ENCODE measurements at places on chromosomes 1 and 21.

GRCh38 chr1:84892705-84893618, at the start of gene LPAR3:
LPAR3 (minus strand) TSS chr1:84893206; CDS start chr1:84866120, 27,086 bp downstream.
- DNase-seq = peak; percentile 19

GRCh38 chr1:205262731-205263171, 35.0 kb downstream of the TMCC2 start:
- DNase-seq = no peak

GRCh38 chr1:230208619-230209261, 141.7 kb downstream of the GALNT2 start:
- DNase-seq = peak; percentile 27

GRCh38 chr21:15241997-15242736, 177.4 kb upstream of the NRIP1 start:
- no peak for DNase-seq

GRCh38 chr1:74699331-74699730, 25.7 kb upstream of the ERICH3 start:
- no peak for DNase-seq

GRCh38 chr1:115090540-115090939, 1.2 kb upstream of the TSPAN2 start:
- DNase-seq = no peak

- no peak for DNase-seq
These were observed 24.3 kb upstream of the TMEM39B start for GRCh38 chr1:32048440-32048839.

GRCh38 chr1:91070298-91070697, 48.5 kb upstream of the ZNF644 start:
- DNase-seq = no peak

- DNase-seq = no peak
These were observed 11.9 kb upstream of the TARDBP start for GRCh38 chr1:11000526-11000925.

DNA sequence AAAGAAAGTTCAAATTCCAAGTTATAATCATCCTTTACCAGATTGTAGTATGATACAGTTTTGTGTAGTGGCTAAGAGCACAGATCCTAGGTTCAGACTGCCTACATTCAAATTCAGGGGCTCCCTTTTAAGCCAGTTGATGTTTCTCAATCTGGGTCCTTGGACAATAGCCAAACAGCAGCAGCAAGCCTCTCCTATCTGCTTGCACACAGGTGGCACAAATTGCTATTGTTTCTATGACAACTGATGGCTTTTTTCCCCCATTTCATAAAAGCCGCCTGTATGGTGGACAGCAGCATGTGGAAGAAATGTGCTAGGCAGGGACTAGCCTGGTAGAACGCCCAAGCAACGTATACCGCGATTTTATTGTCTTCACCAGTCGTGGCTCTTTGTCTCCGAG, 76.5 kb downstream of the S1PR1 start:
- no peak for DNase-seq

DNA sequence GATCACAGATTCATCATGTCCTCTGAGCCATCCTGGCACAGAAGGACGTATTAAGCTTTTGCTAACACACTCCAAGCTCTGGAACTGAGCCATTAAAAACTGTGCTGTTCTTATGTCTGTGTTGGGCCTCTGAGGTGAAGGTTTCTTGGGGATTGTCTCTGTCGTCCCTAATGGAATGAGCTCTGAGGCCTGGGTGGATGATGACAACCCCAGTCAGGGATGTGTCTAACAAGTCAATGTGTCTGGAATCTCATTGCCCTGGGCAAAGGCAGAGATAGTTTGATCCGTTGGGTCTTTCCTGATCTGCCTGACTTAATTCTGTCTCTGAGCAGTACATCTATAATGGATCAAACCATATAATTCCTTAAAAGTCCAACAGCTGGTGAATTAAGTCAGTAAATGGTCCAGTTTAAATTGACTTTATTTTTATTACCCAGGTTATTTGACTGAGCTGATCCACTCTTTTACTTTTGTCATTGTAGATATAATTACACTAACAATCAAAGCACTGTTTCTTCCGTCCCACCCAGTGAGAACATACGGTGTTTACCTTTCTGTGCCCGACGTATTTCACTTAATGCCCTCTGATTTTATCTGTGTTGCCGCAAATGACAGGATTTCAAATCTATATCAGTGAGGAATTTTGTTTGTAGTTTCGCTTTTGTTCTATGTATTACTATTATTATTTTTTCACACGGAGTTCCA, 38.8 kb upstream of the OR2B11 start:
- DNase-seq = no peak

GRCh38 chr1:113940365-113941244, 11.5 kb downstream of the HIPK1 start:
- DNase-seq = no peak

- DNase-seq = no peak
These were observed 91.6 kb upstream of the TTC39A start for GRCh38 chr1:51421964-51422363.

- no peak for DNase-seq
These were observed 1.0 kb downstream of the ZBTB17 start for GRCh38 chr1:15974855-15975254.

DNA sequence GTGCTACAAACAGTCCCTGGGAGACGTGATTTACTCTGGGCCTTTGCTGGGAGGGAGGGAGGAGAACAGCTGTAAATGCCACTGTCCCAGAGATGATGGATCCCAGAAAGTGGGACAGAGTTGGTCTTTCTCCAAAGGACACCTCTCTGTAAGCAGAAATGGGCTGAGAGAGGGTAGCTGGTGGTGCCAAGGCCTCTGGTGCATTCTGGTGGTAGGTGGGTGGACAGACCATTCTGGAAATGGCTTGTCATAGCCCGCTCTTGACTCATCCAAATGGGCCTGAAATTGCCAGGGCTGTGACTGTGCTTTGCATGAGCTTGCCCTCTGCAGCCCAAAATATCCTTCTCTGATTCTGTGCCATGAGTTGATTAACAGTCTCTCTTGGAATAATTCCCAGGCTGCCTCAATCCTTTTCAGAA, 36.1 kb downstream of the CCDC185 start:
- no peak for DNase-seq

GRCh38 chr1:12798911-12799310, 7.7 kb downstream of the PRAMEF1 start:
- no peak for DNase-seq

GRCh38 chr1:154794608-154795007, 75.5 kb downstream of the KCNN3 start:
- no peak for DNase-seq

DNA sequence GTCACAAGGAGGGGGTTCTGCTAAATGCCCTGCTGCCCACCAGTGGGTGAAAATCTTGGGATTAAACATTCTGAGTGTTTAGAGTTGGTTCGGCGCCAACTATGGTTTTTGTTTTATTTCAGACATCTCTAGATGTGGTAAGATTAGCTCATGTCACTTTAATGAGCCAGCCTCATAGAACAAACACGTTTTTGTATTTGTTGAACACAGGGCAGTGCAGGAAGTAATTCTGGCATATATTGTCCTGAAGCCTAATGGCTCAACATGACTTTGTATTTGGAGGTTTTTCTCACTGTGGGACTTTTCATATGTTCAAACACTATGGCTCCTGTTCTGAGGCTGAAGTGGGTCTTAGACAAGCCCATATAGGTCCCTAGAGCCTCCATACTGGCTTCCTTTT, 107.8 kb downstream of the NGF start:
- DNase-seq = no peak

- no peak for DNase-seq
These were observed 35.1 kb downstream of the RABGAP1L start for GRCh38 chr1:174194461-174194860.

GRCh38 chr1:229582011-229582694, 23.6 kb upstream of the ABCB10 start:
- DNase-seq = no peak

GRCh38 chr1:84365225-84366221, 32.8 kb upstream of the DNASE2B start:
- DNase-seq = no peak

DNA sequence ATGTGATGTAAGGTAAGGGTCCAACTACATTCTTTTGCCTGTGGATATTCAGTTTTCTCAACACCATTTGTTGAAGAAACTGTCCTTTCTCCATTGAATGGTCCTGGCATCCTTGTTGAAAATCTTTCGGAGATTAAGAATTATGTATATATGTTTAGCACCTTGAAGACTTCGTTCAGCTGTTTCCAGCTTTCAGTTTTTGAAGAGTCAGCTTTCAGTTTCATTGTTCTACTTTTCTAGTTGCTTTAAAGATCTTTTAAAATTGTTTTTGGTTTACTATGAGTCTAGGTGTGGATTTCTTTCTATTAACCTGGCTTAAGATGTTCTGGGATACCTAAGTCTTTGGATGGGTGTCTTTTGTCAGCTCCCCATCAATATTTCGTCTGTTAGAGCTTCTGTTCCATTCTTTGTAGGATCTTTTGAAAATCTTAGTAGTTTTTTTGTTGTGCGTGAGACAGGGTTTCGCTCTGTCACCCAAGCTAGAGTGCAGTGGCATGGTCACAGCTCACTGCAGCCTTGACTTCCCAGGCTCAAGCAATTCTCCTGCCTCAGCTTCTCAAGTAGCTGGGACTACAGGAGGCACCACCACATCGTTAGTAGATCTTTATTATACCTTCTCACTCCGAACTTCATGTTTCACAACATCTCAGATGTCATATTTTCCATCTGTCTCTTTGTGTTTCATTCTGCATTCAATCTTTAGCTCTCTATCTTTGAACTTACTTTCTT, 353.5 kb upstream of the B3GALT2 start:
- no peak for DNase-seq

GRCh38 chr1:12556368-12556930, 61.6 kb downstream of the DHRS3 start:
- DNase-seq = no peak

DNA sequence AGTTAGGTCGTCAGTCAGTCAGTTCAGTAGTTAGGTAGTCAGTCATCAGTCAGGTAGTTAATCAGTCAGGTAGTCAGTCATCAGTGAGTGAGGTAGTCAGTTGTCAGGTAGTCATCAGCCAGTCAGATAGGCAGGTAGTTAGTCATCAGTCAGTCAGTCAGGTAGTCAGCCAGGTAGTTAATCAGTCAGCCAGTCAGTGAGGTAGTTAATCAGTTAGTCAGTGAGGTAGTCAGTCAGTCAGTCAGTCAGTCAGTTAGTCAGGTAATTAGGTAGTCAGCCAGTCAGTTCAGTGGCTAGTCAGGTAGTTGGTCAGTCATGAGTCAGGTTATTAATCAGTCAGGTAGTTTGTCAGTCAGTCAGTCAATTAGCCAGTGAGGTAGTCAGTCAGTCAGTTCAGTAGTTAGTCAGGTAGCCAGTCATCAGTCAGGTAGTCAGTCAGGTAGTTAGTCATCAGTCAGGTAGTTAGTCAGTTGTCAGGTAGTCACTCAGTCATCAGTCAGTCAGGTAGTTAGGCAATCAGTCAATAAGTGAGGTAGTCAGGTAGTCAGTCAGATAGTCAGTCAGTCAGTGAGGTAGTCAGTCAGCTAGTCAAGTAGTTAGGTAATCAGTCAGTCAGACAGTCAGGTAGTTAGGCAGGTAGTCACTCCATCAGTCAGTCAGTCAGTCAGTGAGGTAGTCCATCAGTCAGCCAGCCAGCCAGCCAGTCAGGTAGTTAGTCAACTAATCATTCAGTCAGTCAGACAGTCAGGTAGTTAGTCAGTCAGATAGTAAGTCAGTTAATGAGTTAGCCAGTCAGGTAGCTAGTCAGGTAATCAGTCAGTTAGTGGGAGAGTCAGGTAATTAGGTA, 16.2 kb downstream of the KRTAP10-1 start:
- no peak for DNase-seq

GRCh38 chr1:54158071-54158470, 5.3 kb upstream of the CDCP2 start:
- no peak for DNase-seq

- no peak for DNase-seq
These were observed 66.1 kb upstream of the CHODL start for GRCh38 chr21:18178509-18178908.

DNA sequence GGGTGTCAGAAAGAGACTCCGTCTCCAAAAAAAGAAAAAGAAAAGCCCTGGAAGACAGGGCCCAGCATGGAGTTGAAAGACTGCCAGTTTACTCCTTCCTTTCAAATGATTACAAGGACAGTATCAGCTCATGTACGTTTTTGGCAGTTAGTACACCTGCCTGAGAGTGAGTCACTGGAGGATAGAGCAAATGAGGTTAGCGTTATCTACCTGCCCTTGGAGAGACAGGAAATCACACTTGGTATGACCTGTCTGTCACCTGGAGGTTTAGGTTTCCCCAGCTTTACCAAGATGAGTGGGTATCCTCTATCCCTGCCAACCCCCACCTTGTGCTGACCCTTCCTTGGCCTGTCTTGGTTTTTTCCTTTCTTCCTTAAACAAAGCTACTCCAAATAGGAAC, 96.8 kb upstream of the BMP8A start:
- peak; percentile 17 for DNase-seq

GRCh38 chr1:166827426-166827825, 11.8 kb upstream of the POGK start:
- no peak for DNase-seq

GRCh38 chr1:6445062-6445763, 20.6 kb downstream of the ESPN start:
- DNase-seq = peak; percentile 33

DNA sequence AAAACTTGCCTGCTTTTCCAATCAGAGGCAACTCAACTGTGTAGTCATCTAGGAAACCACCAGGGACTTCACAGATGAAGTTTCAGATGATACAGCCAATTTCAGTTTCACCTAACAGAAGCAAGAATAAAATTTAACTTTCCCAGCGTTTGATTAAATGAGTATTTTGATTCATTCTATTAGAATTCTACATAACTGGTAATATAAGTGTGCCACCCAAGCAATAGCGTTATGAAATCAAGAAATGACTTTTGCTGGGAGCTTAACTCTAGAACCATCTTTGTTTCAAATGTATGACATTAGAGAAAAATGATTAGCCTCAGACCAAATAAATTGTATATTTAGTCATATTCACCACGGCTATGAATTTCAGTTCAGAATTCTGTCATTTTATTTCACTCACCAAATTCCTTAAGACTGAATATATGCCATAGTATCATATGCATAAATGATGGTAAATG, 239.3 kb downstream of the NRIP1 start:
- DNase-seq = no peak

DNA sequence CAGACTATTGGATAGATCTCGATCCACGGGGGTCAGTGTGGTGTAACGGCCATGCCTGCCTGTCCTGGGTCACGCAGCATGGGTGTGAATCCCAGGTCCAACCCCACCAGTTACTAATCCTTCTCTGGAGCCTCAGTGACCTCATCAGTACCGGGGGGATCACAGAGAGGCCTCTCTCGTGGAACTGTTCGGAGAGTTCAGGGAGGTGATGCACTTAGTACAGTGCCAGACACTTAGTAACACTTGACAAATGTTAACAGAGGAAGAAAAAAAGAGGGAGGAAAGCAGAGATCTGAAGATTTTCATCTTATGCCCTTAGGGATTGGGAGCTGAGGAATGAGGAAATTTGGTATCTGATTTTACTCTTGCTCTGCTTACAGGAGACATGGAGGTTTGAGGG, 2.9 kb downstream of the ABCA4 start:
- no peak for DNase-seq

- no peak for DNase-seq
These were observed 97.2 kb downstream of the ACTL8 start for GRCh38 chr1:17852383-17852782.

- peak; percentile 62 for DNase-seq
These were observed 7.7 kb downstream of the ENSA start for GRCh38 chr1:150621497-150622302.
